ENCODE measurements at places on chromosomes 5 and 9. TPM values are rescaled to one million over a fixed set of nuclear protein-coding genes. Genes with fewer than 3 reads are reported as not detected.

- no peak for DNase-seq
- peaks cover 3% of the 10 kb centered on the region for H3K4me1 ChIP-seq
- H3K27me3 ChIP-seq: no peaks in the 10 kb centered on the region
- H3K4me3 ChIP-seq: no peak overlapping the region
Measured at GRCh38 chr9:37944266-37944650, 40.3 kb upstream of the SLC25A51 start.

GRCh38 chr5:38692346-38692745 is 135.9 kb upstream of the LIFR start:
- no peaks in the 10 kb centered on the region for H3K4me1 ChIP-seq
- DNase-seq: no peak

DNA sequence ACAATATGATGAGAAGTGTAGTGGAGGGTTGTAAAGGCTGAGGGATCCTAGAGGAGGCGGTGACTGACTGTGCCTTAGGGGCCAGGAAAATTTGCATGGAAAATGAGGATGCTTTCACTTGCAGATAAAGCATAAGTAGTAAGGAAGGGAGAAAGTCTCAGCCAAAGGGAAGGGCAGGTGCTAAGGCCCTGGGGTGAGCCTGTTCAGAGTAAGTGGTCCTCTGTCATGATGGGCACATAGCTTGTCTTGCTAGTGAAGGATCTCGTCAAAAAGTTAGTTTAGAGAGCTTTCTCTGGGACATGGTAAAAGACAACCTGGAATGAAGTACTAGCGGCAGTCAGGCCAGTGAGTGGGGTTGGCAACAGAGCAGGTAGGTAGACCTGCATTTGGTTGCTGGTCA is 75.4 kb upstream of the CPLX2 start:
- no peak overlapping the region for H3K4me3 ChIP-seq
- H3K27ac ChIP-seq: no peak overlapping the region
- H3K27me3 ChIP-seq: no peaks in the 10 kb centered on the region
- no peaks in the 10 kb centered on the region for H3K4me1 ChIP-seq

- no peak overlapping the region for H3K27ac ChIP-seq
- no peak for DNase-seq
- no peaks in the 10 kb centered on the region for H3K4me1 ChIP-seq
Measured at GRCh38 chr9:102875687-102876086, 119.4 kb upstream of the CYLC2 start.

- H3K27me3 ChIP-seq: no peaks in the 10 kb centered on the region
- no peak for DNase-seq
- H3K4me1 ChIP-seq: peaks cover 6% of the 10 kb centered on the region
- H3K36me3 ChIP-seq: no peaks in the 10 kb centered on the region
- H3K27ac ChIP-seq: no peak overlapping the region
Measured at GRCh38 chr5:180801596-180802324, 846 bp downstream of the MGAT1 start.

DNA sequence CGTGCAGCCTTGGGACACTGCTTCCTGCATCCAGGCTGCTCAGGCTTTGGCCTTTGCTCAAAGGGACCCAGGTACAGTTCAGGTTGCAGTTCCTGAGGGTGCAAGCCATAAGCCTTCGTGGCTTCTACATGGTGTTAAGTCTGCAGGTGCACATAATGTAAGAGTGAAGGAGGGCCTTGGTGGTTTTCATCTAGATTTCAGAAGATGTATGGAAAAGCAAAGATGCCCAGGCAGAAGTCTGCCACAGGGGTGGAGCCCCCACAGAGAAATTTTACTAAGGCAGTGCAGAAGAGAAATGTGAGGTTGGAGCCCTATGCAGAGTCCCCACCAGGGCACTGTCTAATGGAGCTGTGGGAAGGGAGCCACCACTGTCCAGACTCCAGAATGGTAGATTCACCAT is 200.9 kb downstream of the ICE1 start:
- H3K36me3 ChIP-seq: no peaks in the 10 kb centered on the region
- H3K4me3 ChIP-seq: no peak overlapping the region
- DNase-seq: no peak
- H3K27me3 ChIP-seq: no peaks in the 10 kb centered on the region
- H3K27ac ChIP-seq: no peak overlapping the region

GRCh38 chr5:64518793-64519192 is 13.0 kb downstream of the RGS7BP start:
- H3K27me3 ChIP-seq: no peaks in the 10 kb centered on the region
- peaks cover 2% of the 10 kb centered on the region for H3K4me1 ChIP-seq
- DNase-seq: no peak
- H3K27ac ChIP-seq: no peak overlapping the region

- DNase-seq: no peak
- H3K4me3 ChIP-seq: no peak overlapping the region
- H3K4me1 ChIP-seq: no peaks in the 10 kb centered on the region
- no peaks in the 10 kb centered on the region for H3K36me3 ChIP-seq
- no peaks in the 10 kb centered on the region for H3K27me3 ChIP-seq
- no peak overlapping the region for H3K27ac ChIP-seq
Measured at GRCh38 chr9:12718482-12719026, 25.4 kb downstream of the TYRP1 start.

- H3K4me1 ChIP-seq: peaks cover 13% of the 10 kb centered on the region
- no peak overlapping the region for H3K4me3 ChIP-seq
- H3K27me3 ChIP-seq: no peaks in the 10 kb centered on the region
- no peak overlapping the region for H3K27ac ChIP-seq
- no peak for DNase-seq
- no peaks in the 10 kb centered on the region for H3K36me3 ChIP-seq
Measured at GRCh38 chr9:68428481-68428880, 72.1 kb downstream of the PGM5 start.

DNA sequence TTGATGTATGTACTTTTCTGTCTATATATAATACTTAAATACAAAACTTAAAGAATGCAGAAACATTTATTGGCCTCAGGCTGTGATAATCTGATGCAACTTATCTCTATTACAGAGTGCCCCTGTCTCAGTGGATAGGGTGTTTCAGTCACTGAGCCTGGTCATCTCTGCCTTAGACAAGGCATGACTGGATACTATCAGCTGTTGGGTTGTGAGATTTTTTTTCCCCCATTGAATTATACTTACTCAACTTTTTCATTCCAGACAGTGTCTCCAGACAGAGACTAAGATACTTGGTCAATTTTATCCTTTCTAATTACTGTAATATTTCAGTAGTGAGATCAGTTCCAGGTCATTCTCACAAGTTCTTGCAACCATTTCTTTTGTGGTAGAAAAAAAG is 26.7 kb downstream of the XRCC4 start:
- H3K36me3 ChIP-seq: no peaks in the 10 kb centered on the region
- no peak for DNase-seq
- no peak overlapping the region for H3K27ac ChIP-seq
- no peaks in the 10 kb centered on the region for H3K4me1 ChIP-seq
- no peak overlapping the region for H3K4me3 ChIP-seq
- H3K27me3 ChIP-seq: no peaks in the 10 kb centered on the region

DNA sequence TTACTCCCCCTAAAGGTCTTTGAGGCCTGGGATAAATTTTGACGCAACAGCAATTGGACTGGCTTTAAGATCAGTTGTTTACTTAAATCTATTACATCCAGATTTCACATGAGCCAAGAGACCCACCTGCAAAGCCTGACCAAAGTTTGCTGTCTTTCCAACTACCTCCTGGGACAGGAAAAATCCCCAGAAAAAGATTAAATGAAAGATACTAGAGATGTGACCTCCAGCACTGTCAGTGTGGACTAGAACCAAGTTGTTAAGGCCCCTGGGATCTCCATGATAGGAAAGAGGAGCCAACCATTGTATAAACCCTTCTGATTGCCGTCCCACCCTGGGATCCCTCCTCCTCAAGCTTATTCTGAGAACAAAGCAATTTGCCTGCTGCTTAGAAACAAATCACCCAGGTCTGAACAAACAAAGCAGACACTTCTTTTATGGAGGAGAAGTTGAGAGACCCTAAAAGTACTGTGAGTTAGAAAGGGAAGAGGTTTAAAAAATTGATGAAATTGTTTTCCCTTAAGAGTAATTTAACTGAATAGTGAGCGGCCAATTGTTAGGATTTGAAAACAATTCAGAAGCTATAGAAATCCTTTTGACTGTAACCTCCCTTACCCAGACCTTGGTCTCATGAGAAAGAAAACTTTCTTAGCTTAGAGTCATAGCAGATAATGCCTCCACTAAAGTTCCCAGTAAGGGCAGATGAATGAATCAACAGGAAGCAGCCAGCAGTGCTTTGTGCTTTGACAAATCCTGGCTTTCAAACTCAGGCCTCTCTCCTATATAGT is 255.2 kb downstream of the TMEM167A start:
- H3K4me1 ChIP-seq: no peaks in the 10 kb centered on the region
- no peaks in the 10 kb centered on the region for H3K36me3 ChIP-seq
- no peaks in the 10 kb centered on the region for H3K27me3 ChIP-seq
- H3K4me3 ChIP-seq: no peak overlapping the region
- H3K27ac ChIP-seq: no peak overlapping the region

Gene STRBP
- 6.8 TPM for total RNA-seq

Gene CARD6
- 19.8 TPM for total RNA-seq
